ENCODE measurements at places on chromosomes 1 and 21. TPM values are rescaled to one million over a fixed set of nuclear protein-coding genes. Genes with fewer than 3 reads are reported as not detected.

The MPL gene
- not detected for total RNA-seq

The NBPF4 gene
- not detected for total RNA-seq

The COL9A2 gene
- total RNA-seq = 9.1 TPM

The ARHGAP29 gene
- total RNA-seq = 6.9 TPM

The NTMT2 gene
- not detected for total RNA-seq

The WDR77 gene
- 111 TPM for total RNA-seq

The NEXN gene
- 3.8 TPM for total RNA-seq

The APOBEC4 gene
- total RNA-seq = not detected

The LRRC3 gene
- total RNA-seq = 6.8 TPM

The CLEC20A gene
- not detected for total RNA-seq

The DAB1 gene
- total RNA-seq = 13.2 TPM

The PLD5 gene
- 4.2 TPM for total RNA-seq

The RGS4 gene
- 0.38 TPM for total RNA-seq

The DFFA gene
- 82.0 TPM for total RNA-seq

The PAFAH2 gene
- total RNA-seq = 10.3 TPM

The ADAMTS5 gene
- 0.47 TPM for total RNA-seq

The MCOLN2 gene
- total RNA-seq = 10.9 TPM

The MMP23B gene
- 15.8 TPM for total RNA-seq

The ZNF684 gene
- 11.5 TPM for total RNA-seq

The UBXN10 gene
- 0.69 TPM for total RNA-seq

The UMODL1 gene
- total RNA-seq = not detected

The SLAMF9 gene
- not detected for total RNA-seq

The KCNE2 gene
- 0.28 TPM for total RNA-seq

The SORT1 gene
- 51.7 TPM for total RNA-seq

The LCE1E gene
- total RNA-seq = not detected

The FAM177B gene
- not detected for total RNA-seq

The LYPD8 gene
- not detected for total RNA-seq

The WDR64 gene
- total RNA-seq = not detected

The RAP1GAP gene
- 6.6 TPM for total RNA-seq

The CFAP74 gene
- total RNA-seq = not detected

The ALPL gene
- 187 TPM for total RNA-seq

The PRELP gene
- total RNA-seq = 0.03 TPM

The TMEM81 gene
- total RNA-seq = 2.7 TPM

The ASB17 gene
- not detected for total RNA-seq

The FLG2 gene
- not detected for total RNA-seq

The SOAT1 gene
- 1.3 TPM for total RNA-seq

The KCND3 gene
- 0.10 TPM for total RNA-seq

Measured in GM23338 (cell line).